OCI-LY7 (cell line): ENCODE measurements at places on chromosomes 7 and 10.

GRCh38 chr10:76628801-76629200 is 1008.8 kb downstream of the KCNMA1 start:
- no peak for DNase-seq

DNA sequence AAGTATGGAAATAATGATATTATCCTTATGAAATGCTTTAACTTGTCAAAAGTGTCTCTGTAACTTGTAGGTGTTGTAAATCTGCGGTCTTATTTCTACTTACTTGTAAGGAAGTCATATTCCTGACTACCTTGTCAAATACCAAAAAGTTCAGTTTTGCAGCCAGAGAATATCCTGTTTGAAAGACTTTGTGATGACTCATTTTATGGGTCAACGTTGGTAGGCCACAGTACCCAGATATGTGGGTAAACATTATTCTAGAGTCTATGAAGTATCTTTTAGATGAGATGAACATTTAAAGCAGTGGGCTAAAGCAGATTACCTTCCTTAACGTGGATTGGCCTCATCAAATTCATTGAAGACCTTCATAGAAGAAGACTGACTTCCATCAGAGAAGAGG is 195.3 kb downstream of the PPP1R9A start:
- DNase-seq: no peak

DNA sequence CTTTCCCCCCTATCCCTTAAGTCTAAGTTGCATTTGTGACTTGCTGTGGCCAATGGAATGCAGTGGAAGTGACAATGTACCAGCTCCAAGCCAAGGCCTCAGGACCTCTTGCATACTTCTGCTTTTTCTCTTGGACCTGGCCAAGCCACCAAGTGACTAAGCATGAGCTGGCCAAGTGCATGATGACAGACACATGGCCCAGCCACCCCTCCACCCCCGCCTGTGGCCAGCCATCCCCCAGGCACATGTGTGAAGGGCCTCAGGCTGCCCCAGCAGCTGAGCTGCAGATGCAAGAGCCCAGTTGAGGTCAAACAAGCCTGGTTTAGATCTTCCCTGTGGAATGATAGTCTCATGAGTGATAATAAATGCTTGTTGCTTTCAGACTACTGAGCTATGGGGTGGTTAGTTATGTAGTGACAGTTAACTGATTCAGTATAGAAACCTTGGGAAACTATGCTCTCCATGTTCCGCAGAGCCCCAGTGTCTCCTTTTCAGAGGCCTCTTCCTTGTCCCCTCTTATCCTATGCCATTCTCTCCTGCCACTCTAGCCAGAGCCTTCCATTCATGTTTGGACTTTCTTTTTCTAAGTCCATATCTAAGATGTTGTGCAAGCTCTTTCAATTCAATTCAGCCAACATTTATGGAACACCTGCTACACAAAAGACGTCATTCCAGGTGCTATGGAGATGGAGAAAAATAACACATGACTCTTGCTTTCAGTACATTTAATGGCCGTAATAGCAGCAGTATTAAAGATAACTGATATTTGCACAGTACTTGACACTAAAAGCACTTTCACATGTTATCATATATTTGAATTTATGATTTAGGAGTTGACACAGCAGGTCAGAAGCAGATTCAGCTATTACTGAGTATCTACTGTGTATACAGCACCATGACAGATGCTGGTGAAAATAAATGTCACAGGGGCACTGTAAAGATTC is 55.5 kb upstream of the LOXL4 start:
- DNase-seq: no peak

DNA sequence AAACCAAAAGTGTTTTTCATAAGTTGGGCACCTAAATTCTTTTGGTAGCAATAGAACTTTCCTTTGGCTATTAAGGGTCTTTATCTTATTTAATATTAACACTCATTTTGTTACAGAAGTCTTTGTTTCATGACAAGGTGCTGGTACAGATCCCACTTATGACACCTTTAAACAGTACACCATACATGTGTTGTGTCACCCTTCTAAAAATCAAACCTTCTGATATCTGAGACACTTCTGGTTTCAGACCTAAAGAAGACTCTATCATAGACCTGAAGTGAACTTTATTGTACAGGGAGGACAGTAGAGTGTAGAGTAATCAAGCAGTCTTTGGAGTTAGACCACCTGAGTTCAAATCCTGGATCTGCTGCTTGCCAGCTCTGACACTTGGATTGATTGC is 5.8 kb upstream of the USP6NL start:
- peak; percentile 31 for DNase-seq

DNA sequence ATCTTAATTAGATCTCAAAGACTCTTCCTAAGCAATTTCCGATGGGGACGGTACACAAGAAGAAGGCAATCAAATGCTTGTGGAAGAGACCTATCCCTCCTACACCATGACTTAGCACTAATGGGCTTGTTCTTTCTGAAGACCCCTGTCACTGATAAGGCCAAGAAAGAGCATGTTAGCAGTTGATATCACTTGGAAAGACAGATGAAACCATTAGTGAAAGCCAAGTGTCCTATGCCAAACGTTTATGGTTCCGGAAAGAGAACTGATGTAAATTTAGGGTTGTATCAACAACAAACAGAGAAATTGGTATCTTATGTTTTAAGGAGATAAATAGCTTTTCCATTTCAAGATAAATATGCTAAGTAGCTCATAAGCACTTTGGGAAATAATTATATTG is 6.5 kb downstream of the UROS start:
- no peak for DNase-seq

DNA sequence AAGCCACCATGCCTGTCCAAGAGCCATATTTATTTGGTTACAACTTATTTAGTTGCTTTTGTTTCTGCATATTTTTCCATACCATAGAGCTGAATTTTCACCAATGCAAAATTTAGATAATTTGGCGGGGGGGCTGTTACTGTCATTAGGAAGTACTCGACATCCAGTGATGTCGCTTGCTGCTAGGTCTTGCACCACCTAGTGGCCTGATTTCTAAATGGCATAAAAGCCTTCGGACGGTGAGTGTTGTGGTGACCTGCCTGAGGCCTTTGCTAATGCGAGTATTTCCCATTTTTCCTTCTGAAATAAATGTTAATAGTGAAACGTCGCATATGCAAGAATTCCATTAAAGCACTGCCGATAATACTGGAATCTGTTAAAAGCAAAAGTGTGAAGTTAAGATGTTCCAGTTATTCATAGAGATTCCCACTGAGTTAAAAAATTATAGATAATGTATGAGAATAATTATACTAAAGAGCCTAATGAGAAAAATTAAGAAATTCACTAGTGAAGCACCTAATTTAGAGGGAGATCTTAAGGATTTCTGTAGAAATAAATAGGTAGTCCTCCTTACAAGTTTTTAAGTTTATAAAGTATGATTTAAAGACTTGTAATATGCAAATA is 86.1 kb upstream of the DNAJB6 start:
- peak; percentile 72 for DNase-seq

- no peak for DNase-seq
Observed at GRCh38 chr7:158651968-158652565, 52.5 kb downstream of the NCAPG2 start.

GRCh38 chr10:23319835-23320234 is 24.8 kb downstream of the C10orf67 start:
- DNase-seq: no peak

DNA sequence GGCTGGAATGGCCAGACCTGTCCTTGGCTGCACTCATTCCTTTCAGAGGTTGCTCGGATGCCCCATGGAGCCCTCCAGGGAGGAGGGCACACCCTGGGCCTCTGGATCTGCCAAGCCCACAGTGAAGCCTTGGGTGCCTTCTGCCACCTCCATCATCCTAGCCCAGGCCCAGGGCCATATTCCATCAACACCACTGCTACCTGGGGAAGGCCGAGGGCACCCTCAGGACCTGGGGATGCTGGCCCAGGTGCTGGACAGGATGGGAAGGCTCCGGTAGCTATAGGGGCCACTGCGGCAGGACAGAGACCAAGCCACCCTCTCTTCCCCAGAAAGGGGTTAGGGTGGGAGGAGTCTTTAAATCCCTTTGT is 810 bp downstream of the OPN4 start:
- DNase-seq: no peak

DNA sequence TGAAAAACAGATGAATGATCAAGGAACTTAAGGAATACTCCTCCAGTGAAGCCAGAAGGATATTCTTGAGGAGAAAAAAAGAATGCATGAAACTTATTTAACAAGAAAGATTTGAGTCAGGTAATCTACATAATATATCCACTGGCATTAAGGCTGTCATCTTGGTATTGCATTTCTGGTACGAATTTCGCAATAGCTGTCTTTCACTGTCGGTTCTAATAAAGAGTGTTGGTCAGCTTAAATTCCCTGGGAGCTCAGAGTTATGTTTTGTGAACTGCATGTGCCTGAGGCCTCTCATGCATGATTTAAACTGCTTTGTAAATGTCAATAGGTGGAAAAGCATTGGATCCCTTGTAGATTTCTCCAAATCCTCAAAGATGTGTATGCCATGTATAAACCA is 565.3 kb upstream of the GALNT17 start:
- DNase-seq: no peak

DNA sequence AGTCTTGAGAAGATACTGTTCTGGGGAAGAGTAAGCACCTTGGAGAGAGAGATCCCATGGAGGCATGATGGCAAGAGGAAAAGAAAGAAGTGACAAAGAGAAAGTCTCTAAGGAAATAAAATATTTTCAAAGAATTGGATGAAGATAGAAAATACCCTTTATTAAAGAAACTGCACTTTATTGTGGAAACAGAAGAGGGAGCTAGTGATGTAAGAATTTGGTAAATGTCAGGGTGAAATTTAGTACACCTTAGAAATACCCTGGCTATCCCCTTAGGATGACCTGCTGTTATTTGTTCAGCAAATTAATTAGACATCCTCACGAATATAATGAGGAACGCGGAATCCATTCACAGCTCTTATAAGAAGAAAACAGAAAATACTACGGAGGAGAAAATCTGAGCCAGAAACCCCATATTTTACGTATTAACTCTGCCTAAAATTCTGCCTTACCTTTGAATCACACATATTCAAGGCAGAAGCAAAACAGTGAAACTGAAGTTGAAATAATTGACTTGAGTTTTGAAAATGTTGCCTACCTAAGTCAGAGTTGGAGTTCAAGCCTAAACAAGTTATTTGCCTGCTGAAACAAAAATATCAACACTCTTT is 90.7 kb downstream of the TFPI2 start:
- DNase-seq: peak; percentile 29

DNA sequence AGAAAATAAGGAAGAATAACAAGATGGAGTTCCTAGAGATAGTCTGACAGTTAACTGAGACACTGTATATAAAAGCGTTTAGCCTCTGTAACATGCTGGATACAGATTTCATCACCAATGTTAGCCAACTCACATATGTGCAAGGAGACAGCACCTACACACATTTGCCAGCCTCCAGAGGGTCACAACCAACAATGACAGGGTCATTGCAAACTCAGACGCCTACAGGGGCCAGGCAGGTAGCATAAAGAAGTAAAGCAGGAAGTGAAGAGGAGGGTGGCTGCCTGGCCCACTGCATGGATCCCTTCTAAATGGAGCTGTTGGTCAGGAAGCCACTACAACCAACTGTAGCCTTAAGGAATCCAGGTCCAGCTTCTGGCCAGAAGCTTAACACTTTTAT is 50.4 kb downstream of the NRAP start:
- DNase-seq: no peak

- peak; percentile 48 for DNase-seq
Observed at GRCh38 chr10:11638055-11638698, 26.7 kb upstream of the USP6NL start.

DNA sequence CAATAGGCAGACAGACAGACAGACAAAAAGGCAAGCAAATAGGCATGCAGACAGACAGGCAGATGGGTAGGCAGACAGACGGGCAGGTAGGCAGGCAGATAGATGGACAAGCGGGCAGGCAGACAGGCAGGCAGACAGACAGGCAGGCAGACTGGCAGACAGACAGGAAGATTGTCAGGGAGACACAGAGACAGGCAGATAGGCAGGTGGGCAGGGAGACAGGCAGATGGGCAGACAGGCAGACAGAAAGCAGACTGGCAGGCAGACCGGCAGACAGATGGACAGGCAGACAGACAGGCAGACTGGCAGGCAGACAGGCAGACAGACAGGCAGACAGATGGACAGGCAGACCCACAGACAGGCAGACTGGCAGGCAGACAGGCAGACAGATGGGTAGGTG is 70.3 kb upstream of the MYL10 start:
- DNase-seq: no peak

GRCh38 chr10:92405419-92405924 is 114.5 kb downstream of the MARCHF5 start:
- DNase-seq: no peak

GRCh38 chr7:134789967-134790685 is 10.7 kb downstream of the CALD1 start:
- DNase-seq: no peak

GRCh38 chr7:20454202-20454601 is 123.5 kb downstream of the ITGB8 start:
- DNase-seq: no peak

- no peak for DNase-seq
Observed at GRCh38 chr10:63294781-63295180, 161.7 kb downstream of the NRBF2 start.

GRCh38 chr7:112152186-112152585 is 54.0 kb downstream of the DOCK4 start:
- no peak for DNase-seq

- no peak for DNase-seq
Observed at GRCh38 chr7:115060095-115060870, 138.4 kb downstream of the MDFIC start.

DNA sequence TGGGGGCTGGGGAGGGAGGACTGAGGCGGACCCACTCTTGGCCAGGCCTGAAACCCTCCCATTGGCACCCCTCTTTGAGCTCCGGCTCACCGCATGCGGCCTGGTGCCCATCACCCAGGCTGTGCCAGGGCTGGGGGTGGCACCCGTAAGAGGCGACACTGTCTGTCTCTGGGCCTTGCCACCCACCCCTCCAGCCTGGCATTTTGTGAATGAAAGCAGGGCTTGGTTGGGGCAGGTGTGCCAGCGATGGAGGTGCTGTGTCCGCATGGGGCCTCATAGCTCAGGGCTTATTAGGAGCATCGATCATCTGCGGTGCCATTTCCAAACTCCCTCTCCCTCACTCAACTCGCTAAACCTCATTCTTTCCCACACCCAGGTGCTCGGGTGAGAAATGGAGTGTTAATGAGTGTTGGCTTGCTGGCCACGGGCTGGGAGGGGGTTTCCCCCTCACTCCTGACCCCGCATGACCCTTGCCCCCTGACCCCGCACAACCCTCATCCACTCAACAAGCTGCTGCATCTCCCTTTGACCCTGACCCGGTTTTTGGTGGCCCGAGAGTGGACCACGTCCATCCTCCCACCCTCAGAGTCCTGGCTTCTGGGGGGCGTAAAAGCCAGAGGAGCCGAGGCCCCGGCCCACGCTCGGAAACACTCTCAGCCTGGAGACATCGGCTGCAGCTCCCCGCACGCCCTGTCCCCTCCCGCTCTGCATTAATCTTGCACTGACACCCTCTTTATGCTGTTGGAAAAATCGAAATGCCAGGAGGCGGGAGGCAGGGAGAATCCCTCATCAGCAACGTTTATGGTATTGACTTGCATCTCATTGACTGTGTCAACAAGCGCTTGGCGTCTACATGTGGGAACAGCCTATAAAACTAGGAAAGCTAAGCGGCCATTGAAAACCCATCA is 161.2 kb downstream of the DNAJB6 start:
- DNase-seq: no peak
